ENCODE measurements at places on chromosomes 16 and 17. TPM values are rescaled to one million over a fixed set of nuclear protein-coding genes. Genes with fewer than 3 reads are reported as not detected.

Gene HEATR9
- not detected for total RNA-seq

Gene AXIN2
- 2.3 TPM for total RNA-seq

Gene CLEC3A
- total RNA-seq: not detected

Gene CD300E
- total RNA-seq: not detected

Gene GRAP
- total RNA-seq: 19.0 TPM

Gene RNF213
- 222 TPM for total RNA-seq

Gene SRCAP
- 15.9 TPM for total RNA-seq

Gene CES4A
- total RNA-seq: 0.91 TPM

Gene KRT40
- total RNA-seq: not detected

Gene GAS2L2
- total RNA-seq: not detected

Gene KRTAP4-3
- not detected for total RNA-seq

Gene ASB16
- total RNA-seq: not detected

Gene KRT36
- total RNA-seq: not detected

Gene SALL1
- total RNA-seq: not detected

Gene TBC1D3H
- not detected for total RNA-seq
